Endothelial cell of umbilical vein (primary cell): ENCODE measurements at places on chromosomes 4 and X.

DNA sequence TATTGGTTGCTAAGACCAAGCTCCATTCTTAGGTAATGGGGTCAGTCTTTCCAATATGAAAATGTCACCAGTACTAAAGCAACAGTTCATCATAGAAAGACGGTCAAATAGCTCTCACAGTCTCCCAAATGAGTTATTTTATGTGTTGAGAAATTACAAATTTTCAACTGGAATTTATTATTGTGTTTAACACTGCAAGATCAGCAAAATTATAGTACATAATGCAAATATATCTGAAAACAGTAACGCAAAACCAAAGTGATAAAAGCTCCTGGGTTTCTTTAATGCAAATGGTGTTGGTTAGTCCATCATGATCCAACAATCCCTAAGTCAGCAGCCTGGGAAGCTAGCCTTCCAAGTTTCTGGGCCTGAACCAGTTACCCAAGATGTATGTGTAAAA is 61.5 kb upstream of the EGFL6 start:
- DNase-seq = no peak

DNA sequence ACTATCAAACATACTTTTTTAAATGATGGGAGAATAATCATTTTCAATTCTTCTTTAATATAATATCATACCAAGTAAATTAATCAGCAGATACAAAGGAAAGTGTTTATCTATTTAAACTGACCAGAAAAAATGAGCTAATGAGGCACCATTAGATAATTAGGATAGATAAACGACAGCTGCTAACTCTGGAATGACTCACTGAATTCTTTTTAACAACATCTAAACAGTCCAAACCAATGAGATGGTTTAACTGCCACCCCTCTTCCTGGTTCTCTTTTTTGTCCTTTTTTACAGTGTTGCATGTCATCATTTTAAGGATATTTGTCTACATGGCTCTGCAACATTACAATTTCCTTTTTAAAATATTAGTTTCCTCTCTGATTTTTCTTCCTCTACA is 41.6 kb downstream of the UNC5C start:
- peak; percentile 46 for DNase-seq

DNA sequence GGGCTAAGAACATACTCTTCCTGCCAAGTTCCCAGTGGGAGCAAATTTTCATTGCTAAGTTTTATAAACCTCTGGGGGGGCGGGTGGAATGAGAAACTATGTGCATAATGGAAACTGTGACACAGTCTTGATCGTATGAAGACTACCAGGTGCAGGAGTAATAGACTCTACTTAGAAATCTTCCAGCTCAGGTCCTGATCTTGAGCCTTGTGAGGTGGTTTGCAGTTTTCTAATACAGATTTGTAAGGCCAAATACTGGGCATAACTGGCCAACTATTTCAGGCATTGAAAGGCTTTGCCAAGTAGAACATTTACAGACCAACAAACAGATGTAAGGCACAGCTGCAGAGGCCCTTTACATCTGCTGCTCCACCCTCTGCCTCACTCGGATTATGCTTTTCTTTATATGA is 89.7 kb upstream of the CBR4 start:
- peak; percentile 42 for DNase-seq

DNA sequence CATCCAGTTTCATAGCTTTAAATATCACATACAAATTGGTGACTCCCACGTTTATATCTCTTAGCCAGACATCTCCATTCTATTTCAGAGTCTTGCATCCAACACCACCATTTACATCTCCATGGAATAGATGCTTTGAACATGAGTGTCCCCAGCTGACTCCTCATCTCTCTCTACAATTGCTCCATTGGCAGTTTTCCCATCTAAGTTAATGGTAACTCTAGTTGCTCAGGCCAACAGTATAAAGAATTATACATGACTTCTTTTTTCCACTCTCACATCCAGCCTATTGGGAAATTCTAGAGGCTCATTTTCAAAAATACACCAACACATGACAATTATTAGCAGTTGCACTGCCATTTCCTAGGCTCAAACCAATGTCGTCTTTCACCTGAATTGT is 388.2 kb downstream of the STIM2 start:
- DNase-seq = no peak

GRCh38 chr4:87882861-87883260 is 50.1 kb downstream of the MEPE start:
- peak; percentile 22 for DNase-seq

DNA sequence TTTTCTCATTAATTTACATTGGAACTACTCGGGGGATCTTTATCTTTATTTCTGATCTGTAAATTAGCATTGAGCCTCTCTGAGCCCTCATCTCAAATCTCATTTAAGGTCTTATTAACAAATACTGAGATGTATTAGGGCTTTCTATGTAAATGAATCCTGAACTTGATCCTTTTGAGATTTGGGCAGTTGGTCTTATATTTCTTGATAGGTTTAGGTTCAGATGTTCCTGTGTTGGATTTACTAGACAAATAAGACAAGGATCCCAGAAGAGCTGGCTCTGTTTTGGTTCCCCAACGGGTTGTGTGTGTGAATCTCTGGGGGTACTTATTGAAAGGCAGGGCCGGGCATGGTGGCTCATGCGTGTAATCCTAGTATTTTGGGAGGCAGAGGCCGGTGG is 36.1 kb downstream of the LONRF3 start:
- DNase-seq = no peak

DNA sequence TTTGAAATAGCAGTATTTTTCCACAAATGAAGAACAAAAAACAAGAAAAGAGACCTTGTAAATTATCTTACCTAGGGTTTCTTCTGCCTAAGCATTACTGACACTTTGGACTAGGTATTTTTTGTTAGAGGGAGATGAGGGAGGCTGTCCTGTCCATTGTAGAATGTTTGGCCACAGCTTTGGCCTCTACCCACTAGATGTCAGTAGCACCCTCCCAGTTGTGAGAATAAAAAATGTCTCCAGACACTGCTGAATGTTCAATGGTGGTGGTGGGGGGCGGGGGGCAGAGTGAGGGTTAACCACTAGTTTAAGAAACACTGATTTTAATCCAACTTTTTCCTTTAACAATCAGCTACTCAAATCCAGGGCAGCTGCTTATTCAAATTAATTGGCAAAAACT is 25.8 kb downstream of the OTUD4 start:
- DNase-seq = peak; percentile 73

- peak; percentile 29 for DNase-seq
Measured at GRCh38 chr4:4456351-4456750, 69.4 kb downstream of the NSG1 start.

GRCh38 chr4:60042941-60043340 is 1157.2 kb upstream of the ADGRL3 start:
- no peak for DNase-seq

DNA sequence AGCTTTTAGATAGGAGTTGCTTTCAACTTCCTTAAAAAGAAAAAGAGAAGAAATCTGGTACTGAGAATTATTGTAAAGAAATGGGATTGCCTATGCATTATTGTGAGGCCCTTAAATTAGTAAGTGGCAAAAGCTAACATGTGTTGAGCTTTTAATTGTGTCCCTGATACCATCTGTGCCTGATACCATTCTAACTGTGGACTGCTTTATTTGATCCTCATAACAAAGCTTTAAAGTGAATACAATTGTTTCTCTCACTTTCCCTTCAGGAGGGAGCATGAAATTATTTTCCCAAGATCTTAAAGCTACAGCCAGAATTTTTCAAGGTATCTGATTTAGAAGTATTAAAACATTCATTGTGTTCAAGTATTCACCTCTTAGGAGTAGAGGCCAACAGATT is 9.9 kb downstream of the KCTD8 start:
- no peak for DNase-seq

- no peak for DNase-seq
Measured at GRCh38 chr4:134117392-134118183, 84.0 kb downstream of the PABPC4L start.

DNA sequence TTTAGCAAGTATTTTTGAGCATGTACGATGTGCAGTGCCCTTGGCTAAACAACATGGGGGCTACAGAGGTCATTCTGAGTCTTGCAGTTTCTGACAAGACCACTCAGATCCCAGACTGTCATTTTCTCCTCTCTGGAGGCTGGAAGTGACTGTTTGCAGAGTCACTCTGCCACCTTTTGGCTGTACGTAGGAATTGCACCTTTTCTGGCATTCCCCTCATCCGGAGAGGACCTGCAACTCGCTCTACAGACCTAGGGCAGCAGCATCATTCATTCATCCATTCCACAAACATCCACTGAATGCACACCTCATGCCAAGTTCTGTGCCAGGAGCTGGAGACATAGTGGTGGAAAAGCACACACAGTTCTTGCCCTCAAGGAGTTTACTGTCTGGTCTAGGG is 160.4 kb upstream of the GPR101 start:
- DNase-seq = peak; percentile 5

DNA sequence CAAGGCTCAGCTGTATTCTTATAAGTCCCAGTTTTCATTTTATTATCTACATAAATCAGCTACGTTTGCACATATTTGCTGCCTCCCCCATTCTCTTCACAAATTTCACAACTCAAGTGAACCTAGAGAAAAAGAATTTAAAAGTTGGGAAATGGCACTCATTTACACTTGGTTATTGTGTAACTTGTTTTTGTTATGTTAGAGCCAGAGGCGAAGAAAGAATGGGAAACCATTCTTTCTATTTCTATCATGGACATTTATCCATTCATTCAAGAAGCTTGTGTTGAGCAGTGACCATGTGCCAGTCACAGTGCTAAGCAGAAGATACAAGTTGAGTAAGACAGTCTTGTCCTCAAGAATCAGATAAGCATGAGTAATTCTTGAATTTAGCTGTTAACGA is 13.5 kb downstream of the LIAS start:
- no peak for DNase-seq

GRCh38 chr4:165398570-165398969 is 19.8 kb downstream of the CPE start:
- DNase-seq = peak; percentile 35

DNA sequence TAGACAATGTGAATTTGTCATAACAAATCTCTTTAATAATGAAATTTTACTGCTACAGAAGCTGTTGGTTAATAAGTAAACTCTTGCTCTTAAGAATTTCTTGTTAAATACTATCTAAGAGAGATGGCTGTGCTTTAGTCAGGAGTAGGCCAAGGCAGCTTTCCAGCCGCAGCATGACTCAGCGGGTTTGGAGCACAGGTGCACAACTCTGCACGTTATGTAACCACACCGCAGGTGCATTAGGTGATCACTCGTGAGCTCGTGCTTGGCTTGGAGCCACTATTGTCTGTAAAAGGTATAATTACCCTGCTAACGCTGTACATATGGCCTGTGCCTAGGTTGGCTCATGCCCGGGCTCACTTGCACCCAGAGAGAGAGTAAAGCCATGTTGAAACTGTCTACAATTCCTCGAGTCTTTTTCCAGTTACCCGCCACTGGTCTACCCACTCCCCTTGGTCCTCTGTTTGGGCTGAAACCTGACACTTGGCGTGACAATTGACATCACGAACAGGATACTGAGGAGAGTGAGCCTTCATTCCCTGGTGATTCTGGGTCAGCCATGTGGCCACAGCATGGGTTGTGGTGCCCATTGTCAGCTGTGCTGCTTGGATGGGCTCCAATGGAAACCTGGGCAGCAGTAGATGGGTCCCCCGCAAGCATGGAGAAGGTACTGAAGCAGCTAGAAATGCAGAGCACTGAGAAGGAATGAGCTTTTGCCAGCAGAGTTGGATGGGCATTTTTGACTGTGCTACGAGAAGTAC is 18.4 kb upstream of the ANAPC4 start:
- DNase-seq = no peak

DNA sequence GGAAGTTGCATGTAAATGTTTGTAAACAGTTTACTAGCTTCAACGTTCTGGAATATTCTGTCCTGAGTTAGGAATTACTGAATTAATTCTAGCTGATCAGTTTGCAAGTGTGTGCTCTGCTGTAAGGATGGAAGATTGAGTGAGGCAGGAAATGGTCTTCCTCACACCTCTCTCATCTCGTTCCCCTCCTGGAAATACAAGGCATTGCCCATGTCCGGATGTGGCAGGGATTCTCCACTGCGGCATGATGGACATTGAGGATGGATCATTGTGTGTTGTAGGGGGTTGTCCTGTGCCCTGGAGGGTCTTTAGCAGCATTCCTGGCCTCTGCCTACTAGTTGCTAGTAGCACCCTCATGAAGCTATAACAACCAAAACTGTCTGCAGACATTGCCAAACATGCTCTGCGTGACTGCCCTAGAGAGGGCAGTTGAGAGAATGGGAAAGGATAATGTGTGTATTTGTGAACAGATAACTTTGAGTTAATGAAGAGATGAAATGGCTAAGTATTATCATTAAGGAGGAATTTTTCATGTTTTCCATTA is 12.6 kb downstream of the CA5B start:
- DNase-seq = no peak

DNA sequence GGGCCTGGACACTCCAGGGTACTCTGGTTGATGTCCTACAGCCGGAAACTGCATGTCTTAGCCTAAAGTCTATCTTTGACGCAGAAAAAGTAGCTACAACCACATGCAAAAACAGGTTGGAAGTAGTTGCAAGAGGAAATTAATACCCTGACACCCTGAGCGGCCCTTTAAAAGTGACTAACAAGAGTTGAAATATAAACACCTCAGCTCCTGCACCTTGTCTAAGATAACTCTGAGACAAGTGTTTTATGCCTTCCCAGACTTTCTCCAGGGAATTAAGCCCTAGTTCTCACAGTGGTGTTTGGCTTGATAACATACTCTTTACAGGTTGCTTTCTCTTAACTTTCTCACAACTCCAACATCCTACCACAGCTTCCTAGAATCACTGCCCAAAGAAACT is 943.1 kb downstream of the DMD start:
- no peak for DNase-seq

- DNase-seq = no peak
Measured at GRCh38 chr4:184361443-184361842, 112.9 kb downstream of the IRF2 start.

- peak; percentile 34 for DNase-seq
Measured at GRCh38 chr4:76211769-76212708, 1.6 kb downstream of the SCARB2 start.

GRCh38 chr4:2036866-2037265 is 22.3 kb upstream of the NAT8L start:
- DNase-seq = no peak

- no peak for DNase-seq
Measured at GRCh38 chr4:150939530-150939929, 75.6 kb downstream of the LRBA start.

- DNase-seq = peak; percentile 11
Measured at GRCh38 chrX:65508851-65509250, 25.7 kb downstream of the LAS1L start.

DNA sequence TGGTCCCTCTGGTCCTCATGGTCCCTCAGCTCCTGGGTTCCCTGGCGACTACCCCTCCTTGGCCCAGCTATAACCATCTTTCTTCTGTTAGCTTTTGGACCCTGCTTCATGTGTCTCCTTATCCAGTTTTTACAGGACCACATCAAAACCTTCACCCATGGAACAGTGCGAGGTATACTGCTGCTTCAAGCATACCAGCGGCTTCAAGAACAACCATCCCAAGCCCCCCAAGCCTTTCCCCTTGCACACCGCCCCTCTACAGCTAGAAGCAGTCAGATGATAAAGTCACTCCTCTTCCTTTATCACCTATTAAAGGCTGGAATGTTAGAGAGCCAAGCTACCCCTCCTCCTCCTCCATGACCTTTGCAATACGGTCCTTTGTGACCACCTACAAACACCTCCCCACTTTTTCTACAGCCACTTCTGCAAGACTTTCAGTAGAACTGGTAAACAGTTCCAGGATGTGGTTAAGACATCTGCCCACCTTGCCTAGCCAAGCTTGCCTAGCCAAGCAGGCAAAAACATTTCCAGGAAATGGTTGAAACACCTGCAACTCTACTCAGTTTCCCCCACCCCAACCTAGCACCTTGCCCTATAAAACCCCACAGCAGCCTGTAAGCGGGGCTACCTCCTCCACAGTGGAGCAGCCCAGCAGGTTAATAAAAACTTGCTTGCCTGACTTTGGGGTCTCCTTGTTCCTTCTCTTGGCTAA is 125.7 kb downstream of the ZC4H2 start:
- DNase-seq = no peak

- DNase-seq = no peak
Measured at GRCh38 chrX:20906571-20906970, 467.6 kb upstream of the CNKSR2 start.
